ENCODE measurements at places on chromosomes 5 and 9.

DNA sequence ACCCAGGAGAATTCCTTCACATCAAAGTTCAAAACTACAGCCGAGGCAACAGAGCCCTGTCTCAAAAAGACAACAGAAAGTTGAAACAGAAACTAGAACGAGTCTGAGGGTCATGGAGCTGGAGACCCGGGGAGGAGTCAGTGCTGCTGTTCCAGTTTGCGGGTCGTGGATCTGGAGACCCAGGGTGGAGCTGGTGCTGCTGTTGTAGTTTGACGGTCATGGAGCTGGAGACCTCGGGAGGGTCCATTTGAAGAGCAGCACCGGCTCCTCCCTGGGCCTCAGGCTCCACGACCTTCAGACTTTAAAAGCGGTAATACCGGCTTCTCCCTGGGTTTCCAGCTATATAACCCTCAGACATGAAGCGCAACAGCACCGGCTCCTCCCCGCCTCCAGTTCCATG, 13.0 kb upstream of the LCN15 start:
- no peak for DNase-seq

GRCh38 chr5:9423571-9423970, 122.3 kb downstream of the SEMA5A start:
- no peak for DNase-seq

DNA sequence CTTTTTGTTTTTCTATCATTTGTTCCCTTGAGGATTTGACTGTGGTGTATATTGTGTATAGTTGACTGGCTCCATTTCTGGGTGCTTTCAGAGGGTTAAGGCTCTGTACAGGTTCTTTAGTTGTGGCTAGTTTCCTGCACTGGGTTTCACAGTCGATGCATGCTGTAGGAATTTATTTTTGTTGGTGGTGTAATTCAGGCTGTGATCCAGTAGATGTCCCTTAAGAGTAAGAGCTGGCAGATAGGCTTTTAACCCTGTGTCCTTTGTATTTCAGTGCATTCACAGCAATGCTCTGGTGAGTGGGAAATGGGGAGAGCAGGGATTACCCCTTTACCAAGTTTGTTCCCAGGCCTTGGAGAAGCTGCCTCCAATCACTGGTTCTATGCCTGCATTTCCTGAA, 112.9 kb downstream of the SPATA31D1 start:
- DNase-seq = no peak

- no peak for DNase-seq
These were observed 548 bp downstream of the CEP120 start for GRCh38 chr5:123422433-123423277.

DNA sequence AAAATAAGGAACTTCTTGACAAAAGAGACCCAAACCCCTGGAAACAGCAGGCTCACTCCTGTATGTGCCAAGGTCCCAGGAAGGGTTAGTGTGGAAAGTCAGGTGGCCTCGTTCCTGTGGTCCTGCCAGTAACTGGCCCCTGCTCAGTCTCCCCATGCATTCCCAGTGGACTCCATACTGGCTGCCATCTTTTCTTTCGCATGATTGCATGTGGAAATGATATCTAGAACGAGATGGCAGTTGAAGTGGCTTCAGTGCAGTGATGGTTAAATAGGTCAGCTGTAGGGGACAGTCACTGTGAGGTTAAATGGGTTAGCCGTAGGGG, 30.4 kb downstream of the AHRR start:
- no peak for DNase-seq

Data from NCI-H2107 (cell line).